ENCODE measurements at places on chromosomes 16 and 17.

DNA sequence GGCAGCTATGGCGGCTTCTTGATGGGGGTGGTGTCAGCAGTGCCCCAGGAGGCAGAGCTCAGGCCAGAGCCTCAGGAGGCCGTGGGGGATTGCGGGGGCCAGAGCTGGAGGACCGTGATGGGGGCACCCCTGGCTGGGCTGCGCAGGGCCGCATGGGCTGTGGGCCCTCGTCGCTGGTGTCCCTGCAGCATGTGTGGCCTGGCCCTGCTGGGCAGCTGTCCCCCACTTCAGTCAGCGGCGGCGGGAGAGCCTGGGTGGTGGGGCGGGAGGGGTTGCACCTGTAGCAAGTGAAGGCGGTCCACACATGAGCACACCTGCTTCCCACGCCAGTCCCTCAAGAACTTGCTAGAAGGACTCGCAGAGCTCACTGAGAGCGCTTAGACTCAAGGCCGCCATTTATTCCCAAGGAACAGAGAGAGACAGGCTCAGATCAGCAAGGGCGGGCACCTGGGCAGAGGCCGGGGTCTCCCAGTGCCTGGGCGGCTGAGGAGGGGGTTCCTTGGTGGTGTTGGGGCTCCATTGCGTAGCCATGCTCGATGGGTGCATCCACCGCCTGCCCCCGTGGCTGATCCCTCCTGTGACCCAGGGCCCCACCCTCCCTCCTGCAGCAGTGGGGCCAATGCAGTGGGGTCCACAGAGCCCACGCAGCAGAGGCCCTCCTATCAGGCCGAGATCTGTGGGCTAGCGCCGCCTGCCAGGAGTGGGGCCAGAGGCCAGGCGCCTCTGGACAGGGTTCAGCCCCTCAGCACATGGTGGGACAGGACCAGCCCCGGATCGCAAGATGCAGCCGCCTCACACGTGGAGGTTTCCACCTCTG is 15.7 kb downstream of the PRSS27 start:
- no peak for DNase-seq

DNA sequence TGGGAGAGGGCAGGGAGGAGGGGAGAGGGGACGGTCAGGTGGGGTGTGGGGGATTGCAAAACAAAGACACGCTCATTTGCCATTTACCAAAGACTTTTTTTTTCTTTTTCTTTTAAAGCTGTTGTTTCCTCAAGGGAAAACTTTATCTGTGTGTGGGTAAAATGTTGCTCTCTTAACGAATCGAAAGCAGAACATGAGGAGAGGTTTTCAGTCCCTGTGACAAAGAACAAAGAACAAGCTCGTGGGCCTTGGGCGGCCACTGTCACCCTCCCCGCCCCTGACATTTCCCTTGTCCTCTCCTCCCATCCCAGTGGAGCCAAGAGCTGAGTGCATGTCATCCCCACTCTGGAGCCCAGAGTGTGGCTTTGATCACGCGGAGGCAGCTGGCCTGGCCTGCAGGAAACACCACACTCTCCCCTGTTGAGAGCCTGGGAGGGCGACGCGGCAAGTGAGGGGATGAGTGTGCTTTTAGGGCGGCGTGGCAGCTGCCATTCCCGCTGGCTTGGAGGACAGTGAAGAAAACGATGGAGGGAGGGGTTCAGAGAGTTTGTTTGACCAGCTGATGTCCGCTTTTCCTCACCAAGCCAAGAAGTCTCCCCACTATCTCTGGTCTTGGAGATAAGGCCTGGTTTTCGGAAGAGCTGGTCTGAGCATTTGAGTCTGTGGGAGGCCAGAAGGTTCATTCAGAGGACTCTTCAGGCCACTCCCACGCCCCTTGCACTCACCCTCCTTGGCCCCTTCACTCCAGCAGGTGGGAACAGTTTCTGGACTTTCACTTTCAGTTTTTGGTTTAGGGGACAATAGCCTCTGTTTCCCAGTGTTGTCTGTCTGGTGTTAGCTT is 11.4 kb downstream of the CCR7 start:
- DNase-seq = no peak

DNA sequence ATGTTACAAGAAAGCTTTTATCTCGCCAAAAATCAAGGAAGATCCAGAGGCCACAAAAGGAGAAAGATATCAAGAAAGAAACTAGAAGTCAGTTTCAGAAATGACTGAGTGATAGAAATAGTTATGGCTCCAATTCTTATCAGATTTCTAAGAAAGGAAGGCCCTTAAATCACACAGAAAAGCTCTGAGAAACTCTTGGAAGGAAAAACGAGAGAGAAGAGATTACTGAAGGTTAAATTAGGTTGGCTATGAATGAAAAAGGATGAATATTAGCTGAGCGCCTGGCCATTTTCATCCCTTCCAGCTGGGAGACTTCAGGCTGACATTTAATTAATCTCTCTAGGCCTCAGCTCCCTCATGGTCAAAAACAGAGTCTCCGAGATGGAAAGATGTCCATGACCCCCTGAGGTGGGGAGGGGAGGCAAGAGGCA is 72.3 kb downstream of the CYTH1 start:
- no peak for DNase-seq

GRCh38 chr17:66283971-66284370 is 18.4 kb upstream of the PRKCA start:
- DNase-seq = no peak

DNA sequence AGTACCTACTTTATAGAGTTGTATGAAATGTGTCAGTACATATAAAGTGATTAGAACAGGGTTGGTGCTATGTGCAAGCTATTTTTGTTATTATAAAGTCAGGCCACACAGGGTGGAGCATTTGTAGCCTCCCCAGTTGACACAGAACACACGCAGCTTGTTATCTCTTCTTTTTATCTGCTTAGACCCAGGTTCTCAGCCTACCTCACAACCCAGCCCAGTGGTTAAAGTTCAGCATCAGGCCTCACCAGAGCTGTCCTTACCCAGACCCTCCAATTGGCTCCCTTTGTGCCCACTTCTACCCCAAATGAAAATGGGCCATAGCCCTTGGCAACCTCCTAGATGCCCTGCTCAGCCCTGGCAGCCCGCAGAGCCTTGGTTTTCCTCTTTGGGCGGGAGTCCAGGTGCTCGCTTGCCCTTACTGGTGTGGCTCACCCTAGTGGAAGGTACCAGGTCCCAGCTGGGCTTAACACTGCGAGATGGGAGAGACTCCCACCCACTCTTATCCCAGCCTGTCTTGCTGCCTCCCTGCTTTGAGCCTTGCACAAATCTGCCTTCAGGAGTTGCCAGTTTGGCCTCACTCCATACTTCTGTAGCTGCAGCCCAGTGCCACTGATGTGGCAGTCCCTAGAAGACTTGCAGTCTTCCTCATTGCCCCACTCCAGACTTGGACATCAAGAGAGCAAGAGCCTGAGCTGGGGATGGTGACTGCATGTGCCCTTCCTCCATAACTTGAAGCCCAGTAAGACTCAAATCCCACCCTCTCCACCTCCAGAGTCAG is 1.1 kb upstream of the PIGS start:
- DNase-seq = no peak

DNA sequence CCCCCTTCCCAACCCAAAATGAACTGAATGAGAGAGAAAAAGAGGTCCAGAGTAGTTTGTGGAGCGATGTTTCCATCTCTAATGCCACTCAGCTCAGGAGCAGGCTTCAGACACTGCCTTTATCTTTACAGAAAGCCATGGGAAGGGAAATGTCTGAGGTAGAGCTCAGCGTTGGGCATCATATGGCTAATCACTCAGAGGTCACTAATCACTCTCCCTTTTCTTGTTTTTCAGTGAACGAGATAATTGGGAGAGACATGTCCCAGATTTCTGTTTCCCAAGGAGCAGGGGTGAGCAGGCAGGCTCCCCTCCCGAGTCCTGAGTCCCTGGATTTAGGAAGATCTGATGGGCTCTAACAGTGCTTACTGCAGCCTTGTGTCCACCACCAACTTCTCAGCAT is 9.8 kb downstream of the ESRP2 start:
- DNase-seq = no peak

DNA sequence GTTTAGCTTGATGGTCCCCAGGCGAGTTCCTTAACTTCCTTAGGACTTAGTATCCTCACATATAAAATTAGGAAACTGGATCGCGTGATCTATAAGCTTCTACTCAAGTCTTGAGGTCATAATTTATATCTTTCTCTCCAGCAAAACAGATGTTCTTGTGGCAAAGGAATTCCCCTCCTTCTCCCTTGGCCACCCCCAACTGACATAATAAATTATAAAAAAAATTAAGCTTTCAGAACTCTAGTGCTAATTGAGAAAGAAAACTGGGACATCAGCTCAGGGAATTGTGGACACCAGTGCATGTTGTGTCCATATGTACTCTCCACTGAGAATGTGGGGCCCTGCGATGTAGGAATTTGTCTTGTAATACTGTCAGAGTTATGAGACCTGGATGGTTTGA is 13.5 kb downstream of the GNAO1 start:
- DNase-seq = no peak

GRCh38 chr17:35870906-35871819 is 2.5 kb upstream of the HEATR9 start:
- DNase-seq = no peak

- DNase-seq = no peak
Observed at GRCh38 chr16:85911251-85911930, 12.4 kb downstream of the IRF8 start.

DNA sequence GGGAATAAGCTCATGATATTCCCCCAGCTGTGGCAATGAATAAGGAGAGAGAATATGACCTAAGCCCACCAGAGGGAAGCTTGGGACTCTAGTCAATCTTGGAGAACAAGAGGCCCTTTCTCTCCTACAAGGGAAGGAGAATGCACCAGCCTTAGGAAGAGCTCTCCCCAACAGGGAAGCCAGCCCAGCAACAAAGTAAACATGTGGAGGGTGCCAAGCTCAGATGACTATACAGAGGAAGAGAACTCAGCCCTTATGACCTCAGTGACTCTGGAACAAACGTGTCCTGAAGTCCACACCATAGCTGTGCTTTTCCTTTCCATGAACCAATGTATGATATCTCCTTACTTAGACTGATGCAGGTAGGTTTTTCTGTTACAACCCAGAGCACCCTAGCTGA is 219.7 kb downstream of the GSG1L start:
- DNase-seq = no peak

- DNase-seq = no peak
Observed at GRCh38 chr16:87702325-87702811, 63.4 kb downstream of the KLHDC4 start.

- no peak for DNase-seq
Observed at GRCh38 chr17:58352596-58353388, 791 bp upstream of the SUPT4H1 start.

GRCh38 chr16:14303182-14303618 is 232.1 kb downstream of the MRTFB start:
- DNase-seq = no peak

GRCh38 chr17:6703751-6704150 is 9.4 kb downstream of the SLC13A5 start:
- DNase-seq = no peak

- DNase-seq = no peak
Observed at GRCh38 chr17:21592774-21593173, 99.5 kb upstream of the KCNJ18 start.

DNA sequence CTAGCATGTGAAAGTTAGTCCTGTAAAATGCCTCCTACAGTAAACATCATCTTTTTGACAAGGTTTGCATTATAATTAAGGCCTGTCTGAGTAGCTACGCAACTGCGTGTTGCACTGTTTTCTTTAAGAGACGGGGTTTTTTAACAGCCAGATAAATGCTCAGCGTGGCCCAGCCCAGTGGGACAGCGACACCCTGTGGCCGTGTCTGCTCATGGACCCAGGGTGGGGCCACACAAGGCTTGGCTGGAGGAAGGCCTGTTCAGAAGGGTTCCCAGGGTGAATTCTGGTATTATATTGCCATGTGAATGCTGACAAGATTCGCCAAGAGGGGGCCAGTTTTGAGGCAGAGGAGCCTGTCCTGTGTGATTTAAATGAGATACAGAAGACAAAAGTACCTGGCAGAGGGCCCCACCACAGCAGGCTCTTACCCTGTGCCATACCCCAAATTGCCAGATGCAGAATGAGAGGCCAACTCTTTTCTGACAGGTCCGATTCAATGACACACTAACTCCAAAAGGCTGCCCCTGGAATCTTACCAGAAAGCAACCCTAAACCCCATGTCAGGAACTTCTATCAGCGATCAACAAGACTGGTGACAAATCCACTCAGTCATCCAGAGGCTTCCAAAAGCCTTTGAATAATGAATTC is 65.9 kb upstream of the IRX6 start:
- DNase-seq = peak; percentile 2

GRCh38 chr16:19346335-19346922 is 60.9 kb downstream of the CLEC19A start:
- DNase-seq = no peak

DNA sequence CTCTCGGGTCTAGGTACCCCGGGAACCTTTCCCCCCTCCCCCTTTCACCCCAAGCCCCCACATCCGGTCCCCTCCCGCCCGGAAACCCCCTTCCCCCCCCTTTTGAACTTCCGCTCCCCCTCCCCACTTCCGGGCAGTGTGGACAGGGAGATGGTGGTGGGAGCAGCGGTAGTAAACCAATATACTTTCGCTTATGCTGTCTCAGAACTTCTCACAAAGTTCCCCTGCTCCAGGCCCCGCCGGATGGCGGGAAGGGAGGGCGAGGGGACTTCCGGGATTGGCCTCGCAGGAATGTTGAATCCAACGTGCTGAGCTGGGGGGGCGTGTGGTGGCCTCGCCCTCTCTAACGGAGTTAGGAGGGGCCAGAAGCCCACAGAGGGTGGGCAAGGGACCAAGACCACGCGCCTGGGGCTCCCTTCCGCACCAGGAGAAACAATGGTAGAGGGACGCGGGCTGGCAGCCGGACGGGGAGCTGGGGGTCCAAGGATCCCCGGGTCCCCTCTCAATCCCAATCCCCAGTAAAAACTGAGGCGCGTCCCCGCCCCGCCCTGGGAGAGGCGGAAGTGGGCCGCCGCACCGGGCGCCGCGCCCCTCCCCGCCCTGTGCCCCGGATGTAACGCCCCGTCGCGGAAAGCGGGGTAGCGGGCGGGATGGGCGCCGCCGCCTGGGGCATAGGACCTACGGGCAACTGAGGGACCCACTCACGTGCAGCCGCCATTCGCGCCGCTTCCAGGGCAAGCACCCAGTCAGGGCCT is 742 bp downstream of the PFN1 start:
- DNase-seq = no peak
